ENCODE measurements at places on chromosomes 16 and 17.

- no peak for DNase-seq
These were observed 299.8 kb upstream of the PSMD7 start for GRCh38 chr16:73996624-73997339.

DNA sequence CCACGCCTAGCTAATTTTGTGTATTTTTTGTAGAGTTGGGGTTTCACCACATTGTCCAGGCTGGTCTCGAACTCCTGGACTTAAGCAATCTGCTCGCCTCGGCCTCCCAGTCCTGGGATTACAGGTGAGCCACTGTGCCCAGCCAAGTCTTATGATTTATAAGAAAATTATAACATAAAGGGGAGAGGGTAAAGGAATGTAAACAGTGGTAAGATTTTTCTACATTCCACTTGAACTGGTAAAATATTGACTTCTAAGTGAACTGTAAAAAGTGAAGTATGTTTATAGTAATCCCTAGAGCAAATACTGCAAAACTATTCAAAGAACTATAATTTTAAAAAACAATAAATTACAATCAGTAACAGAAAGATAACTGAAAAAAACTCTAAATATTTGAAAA is 33.5 kb downstream of the C16orf87 start:
- no peak for DNase-seq

- no peak for DNase-seq
These were observed 94.7 kb downstream of the KCNJ12 start for GRCh38 chr17:21470861-21471260.

GRCh38 chr17:29560316-29560715 is 6.5 kb downstream of the ABHD15 start:
- DNase-seq, result peak; percentile 61

- peak; percentile 91 for DNase-seq
These were observed at the start of the genes CXCL16 and ZMYND15 for GRCh38 chr17:4739122-4740024. TSS of gene CXCL16 (minus strand) at chr17:4739928. CDS start at chr17:4739339, 589 bp downstream. TSS of gene ZMYND15 (plus strand) at chr17:4739833. CDS start at chr17:4740549, 716 bp downstream.

- no peak for DNase-seq
These were observed 10.3 kb downstream of the HOXB4 start for GRCh38 chr17:48567646-48568354.

- DNase-seq, result no peak
These were observed 946.8 kb upstream of the SOX9 start for GRCh38 chr17:71173991-71174390.

GRCh38 chr16:20074099-20074991 is 655 bp upstream of the GPR139 start:
- no peak for DNase-seq

- DNase-seq, result no peak
These were observed 153.7 kb upstream of the KCNJ18 start for GRCh38 chr17:21538615-21539014.

DNA sequence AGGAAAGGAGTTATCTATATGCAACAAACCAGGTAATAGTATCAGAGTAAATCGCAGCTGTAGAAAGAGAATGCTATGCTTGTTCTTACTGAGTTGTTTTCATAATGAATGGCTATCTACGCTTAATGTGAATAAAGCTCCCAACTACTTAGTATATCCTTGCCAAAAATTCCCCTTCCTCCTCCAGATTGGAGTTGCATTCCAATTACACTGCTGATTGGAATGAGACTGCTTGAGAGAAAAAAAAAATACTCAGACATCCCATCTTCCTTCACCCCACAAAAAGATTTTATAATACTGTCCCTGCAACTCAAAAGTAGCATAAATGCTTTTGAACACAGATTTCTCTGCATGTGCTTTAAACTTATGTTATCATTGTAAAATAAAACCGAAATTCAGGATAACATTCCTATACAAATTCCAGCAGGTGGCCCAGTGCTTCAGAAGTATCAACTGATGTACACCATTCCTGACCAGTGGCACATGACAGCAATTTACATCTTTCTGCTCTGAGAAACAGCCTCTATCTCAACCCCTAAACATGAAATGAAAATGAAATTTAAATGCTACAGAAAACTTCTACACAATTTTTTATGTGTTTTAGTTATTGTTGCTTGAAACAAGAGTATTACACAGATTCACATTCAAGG is 47.0 kb downstream of the SMURF2 start:
- no peak for DNase-seq

- DNase-seq, result no peak
These were observed 52.5 kb downstream of the RTN4RL1 start for GRCh38 chr17:1972487-1973160.

DNA sequence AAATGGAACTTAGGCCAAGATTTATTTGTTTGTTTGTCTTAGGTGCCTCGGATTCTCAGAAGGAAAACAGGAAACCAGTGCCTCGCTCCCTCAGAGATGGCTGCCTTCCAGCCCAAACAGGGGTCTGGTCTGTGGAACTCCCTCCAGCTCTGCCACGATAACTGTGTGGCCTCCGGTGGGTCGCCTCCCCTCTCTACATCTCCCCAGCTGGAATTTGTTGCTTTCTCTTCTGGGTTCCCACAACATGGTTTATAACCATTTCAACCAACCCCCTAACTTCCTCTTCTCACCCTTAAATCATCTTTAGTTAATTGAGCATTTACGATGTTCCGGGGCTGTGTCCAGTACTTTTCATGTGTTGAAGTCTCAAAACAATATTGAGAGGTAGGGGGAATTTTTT is 30.9 kb upstream of the PLLP start:
- no peak for DNase-seq

DNA sequence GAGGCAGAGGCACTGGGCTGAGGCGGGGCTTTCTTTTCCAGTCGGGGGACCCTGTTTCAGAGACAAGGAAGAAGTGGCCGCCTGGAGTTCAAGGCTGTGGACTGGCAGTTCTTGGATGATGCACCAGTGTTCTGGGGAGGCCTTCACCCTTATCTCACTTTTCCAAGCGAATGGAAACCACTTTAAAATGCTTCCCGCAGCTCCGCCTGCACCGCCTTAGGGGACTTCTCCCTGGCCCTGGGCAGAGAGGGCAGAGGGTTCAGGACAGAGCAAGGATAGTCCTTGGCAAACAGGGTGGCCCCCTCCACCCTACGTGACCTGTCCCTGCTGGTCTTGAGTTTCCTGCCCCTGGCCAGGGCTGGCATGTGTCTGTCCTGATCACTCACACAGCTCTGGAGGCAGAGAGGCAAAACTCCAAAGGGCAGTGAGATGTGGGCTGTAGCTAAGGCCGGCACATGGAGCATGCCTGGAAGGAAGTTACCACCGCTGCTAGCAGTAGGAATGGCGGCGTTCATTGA is 20.6 kb downstream of the RTN4RL1 start:
- no peak for DNase-seq

DNA sequence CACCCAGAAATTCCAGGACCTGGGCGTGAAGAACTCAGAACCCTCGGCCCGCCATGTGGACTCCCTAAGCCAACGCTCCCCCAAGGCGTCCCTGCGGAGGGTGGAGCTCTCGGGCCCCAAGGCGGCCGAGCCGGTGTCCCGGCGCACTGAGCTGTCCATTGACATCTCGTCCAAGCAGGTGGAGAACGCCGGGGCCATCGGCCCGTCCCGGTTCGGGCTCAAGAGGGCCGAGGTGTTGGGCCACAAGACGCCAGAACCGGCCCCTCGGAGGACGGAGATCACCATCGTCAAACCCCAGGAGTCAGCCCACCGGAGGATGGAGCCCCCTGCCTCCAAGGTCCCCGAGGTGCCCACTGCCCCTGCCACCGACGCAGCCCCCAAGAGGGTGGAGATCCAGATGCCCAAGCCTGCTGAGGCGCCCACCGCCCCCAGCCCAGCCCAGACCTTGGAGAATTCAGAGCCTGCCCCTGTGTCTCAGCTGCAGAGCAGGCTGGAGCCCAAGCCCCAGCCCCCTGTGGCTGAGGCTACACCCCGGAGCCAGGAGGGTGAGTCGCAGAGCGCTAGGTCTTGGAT is 261.5 kb downstream of the SEC14L1 start:
- no peak for DNase-seq

GRCh38 chr17:78224231-78225087 is 7.0 kb upstream of the TMEM235 start:
- DNase-seq, result no peak

DNA sequence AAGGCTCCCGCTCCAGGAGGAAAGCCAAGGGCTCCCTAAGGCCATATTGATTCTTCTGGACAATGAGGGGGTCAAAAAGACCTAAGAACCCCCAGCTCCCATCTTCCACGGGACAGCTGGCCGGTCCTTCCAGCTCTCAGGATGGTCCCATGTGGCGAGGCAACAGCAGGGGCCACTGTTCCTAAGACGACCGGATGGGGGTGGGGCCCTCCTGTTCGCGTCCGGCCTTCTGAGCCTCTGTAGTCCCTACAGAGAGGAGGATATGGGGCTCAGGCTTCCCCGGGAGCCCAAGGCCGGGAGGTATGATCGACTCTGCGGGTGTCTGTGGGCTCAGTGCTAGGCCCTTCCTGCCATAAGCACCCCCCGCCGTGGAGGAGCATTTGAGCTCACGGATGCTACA is 6.0 kb upstream of the DCXR start:
- DNase-seq, result no peak

DNA sequence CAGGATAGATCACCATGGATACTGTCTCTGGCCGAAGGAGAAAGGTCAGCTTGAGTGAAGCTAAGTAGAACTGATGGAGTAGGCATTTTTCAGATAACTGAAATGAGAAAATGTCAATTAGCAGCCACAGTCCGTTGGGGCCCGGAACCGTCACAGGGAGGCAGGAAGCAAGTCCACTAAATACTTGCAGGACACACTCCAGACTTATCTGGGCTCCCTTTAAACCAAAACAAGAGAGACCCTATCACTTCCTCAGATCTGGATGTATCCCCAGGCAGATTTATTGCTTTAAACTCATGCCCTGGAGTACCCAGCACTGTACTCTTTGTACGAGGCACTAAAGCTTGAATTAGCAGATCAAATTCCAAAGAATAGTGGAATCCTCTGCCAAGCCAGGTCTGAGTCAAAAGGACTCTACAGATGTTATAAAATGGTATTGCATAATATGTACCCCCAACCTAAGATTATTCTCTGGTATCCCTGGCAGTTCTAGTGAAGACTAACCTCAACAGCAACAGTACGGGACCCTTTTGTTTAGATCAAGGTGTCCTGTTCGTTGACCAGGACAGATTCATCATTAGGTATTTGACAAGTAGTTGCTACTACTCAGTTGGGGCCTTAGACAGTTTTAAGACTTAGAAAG is 8.1 kb downstream of the ZP2 start:
- DNase-seq, result no peak

- no peak for DNase-seq
These were observed 67.8 kb downstream of the CCDC182 start for GRCh38 chr17:57677301-57677700.

DNA sequence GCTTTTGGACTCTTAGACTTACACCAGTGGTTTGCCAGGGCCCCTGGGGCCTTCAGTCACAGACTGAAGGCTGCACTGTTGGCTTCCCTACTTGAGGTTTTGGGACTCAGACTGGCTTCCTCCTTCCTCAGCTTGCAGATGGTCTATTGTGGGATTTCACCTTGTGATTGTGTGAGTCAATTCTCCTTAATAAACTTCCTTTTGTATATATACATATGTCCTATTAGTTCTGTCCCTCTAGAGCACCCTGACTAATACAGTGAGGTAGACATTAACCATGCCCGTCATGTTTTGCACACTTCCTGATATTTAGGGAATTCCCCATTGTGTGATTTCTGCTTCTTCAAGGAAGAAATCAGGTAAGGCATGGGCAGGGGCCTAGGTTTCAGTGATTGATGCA is 147.8 kb upstream of the CA10 start:
- no peak for DNase-seq

DNA sequence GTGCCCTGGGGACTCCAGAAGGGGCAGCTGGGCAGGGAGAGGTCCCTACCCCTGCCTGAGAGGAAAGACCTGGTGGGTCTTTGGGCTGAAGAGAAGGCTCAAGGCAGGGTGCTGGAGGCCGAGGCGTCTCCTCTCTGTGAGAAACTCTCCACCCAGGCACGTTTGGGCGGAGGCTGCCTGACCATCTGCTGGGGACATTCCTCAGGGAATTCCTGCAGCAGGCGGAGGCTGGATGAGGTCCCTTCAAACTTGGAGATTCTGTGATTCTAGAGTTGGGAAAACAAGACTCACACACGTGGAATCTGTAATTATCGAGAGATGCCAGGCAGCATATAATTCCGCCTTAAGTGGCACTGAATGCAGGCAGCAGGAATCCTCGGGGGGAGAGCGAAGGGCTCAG is 21.1 kb upstream of the PHF12 start:
- no peak for DNase-seq

- no peak for DNase-seq
These were observed 333.1 kb upstream of the GOT2 start for GRCh38 chr16:59067205-59067604.

GRCh38 chr17:72622661-72623433 is 469.6 kb downstream of the SLC39A11 start:
- DNase-seq, result no peak

GRCh38 chr17:45123930-45124796 is 8.2 kb downstream of the PLCD3 start:
- no peak for DNase-seq

GRCh38 chr17:63445571-63445953 is 544 bp downstream of the CYB561 start:
- peak; percentile 36 for DNase-seq

DNA sequence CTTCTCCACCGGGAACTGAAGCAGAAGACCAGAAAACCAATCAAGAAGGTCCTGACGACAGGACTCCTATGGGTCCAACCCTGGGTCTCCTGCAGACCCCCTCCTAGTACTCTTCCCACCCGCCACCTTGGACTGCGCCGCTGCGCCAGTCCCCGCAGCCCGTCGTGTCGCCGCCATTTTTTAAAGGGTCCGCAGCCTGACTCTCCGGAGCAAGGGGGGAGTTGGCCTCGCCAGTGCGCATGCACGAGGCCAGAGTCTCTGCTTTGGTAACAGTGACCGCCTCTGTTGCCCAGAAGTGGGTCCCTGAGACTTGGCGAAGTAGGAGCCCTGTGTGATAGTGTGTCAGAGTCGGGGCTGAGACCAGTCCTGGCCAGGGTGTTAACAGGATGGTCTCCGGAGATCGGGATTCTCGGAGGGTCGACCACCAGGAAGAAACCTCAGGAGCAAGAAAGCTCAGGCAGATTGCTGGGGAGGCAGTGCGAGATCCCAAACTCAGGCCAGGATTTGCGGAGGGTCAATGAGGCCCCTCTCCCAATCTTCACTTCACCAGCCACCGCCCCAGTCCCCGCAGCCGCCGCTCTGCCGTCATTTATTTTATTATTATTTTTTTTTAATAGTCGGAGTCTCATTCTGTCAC is 612.5 kb downstream of the KCNJ18 start:
- DNase-seq, result no peak

DNA sequence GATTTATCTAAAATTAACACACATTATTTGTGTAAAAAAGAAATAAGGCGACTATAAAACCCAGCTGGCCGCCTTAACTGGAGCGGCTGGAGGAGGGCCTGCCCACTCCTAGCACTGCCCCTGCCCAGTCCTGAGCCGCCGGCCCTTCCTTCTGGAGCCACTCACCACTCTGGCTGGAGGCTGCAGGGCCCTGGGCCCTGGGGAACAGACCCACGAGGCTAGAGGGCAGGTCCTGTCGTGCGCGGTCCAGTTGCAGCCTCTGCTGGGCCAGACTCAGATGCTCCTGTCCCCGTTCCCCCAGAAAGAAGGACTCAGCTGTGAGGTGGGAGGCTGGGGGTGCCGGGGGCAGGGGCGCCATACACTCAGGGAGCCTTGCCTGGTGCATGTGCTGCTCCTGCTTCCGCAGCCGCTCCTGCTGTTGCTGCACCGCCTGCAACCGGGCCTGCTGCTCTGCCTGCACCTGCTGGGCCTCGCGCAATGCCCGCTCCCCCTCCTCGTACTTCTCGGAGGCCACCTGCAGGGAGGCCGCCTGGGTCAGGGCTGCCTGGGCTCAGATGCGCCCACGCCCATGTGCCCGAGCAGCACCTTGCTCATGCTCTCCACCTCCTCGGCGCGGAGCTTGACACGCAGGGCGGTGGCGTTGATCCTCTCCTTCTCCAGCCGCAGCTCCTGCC is 9.0 kb upstream of the MRPL38 start:
- no peak for DNase-seq

Measured in germinal center (tissue), 1 donor.